Activated T-helper 17 cell treated with anti-CD3 and anti-CD28 coated beads, Interleukin-2, amount 50 U/mL, for 72 hours (primary cell): ENCODE measurements at places on chromosomes 3 and 15. TPM values are rescaled to one million over a fixed set of nuclear protein-coding genes. Genes with fewer than 3 reads are reported as not detected.

Gene GPR15
- 52.1 TPM for total RNA-seq

Gene CCDC33
- not detected for total RNA-seq

Gene WNT5A
- not detected for total RNA-seq

Gene SCN11A
- total RNA-seq: 0.21 TPM

Gene CCK
- not detected for total RNA-seq

Gene NOX5
- not detected for total RNA-seq

Gene AHSG
- not detected for total RNA-seq

Gene ZIC1
- total RNA-seq: not detected

Gene TYRO3
- total RNA-seq: 2.7 TPM

Gene A4GNT
- total RNA-seq: not detected

Gene SLC25A26
- 32.6 TPM for total RNA-seq

Gene SI
- total RNA-seq: not detected

Gene CCR1
- 1.8 TPM for total RNA-seq

Gene ASB14
- total RNA-seq: not detected
